ENCODE measurements at places on chromosomes 12 and 14.

DNA sequence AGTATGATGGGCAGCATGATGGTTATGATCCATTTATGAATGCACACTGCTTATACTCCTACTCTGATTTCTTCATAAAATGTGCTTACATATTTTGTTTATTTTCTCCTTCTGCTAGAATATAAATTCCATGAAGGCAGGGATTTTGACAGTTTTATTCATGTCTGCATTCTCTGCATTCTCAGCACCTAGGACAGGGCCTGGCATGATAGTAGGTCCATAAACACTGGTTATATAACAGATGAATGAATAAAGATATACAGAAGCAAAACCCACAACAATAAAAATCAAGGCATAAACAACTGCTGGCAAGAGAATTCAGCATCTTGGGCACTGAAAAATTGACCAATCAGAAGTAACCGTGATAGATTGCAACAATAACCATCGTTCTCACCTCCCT is 115.4 kb downstream of the WIF1 start:
- DNase-seq: no peak

GRCh38 chr12:26580619-26581018 is 252.4 kb downstream of the ITPR2 start:
- no peak for DNase-seq

DNA sequence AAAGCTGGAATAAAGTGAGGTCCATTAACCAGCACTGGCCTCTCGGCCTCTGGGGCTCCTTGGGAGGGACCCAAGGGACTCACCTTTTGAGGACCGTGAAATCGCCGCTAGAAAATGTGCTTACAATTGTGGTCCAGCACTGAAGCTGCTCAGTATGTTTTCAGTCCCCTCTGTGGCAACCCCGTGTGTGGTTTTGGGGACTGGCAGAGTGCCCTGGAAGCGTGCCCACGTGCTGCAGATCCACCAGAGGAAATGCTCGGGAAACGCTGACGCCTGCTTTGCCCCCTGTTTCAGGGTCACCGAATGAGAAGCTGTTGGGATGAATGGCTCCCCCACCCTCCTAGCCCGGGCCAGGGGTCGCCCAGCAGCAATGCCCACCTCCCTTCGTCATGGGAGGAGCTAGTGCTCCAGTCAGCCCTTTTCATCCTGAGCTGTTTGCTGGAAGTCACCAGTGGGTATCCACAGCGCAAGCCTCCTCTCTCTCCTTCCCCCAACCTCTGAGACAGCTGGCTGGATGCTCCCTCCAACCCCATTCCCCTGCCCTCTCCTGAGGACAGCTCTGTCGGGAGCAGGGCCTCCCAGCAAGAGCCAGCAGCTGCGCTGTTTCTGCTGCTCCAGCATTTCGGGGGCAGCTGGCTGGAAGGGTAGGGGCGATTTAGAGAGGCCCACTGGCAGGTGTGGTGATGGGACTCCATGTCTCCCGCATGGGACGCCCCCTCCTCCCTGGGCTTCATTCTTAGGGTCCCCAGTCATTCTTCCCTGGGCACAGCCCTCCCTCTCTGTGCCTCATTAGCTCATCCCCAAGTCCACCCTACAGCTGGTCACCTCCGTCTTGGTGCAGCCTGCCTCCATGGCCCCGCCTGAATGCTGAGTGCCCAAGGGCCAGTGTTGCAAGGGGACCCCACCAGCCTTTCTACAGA is 33.2 kb upstream of the PPP1R13B start:
- DNase-seq: peak; percentile 23

DNA sequence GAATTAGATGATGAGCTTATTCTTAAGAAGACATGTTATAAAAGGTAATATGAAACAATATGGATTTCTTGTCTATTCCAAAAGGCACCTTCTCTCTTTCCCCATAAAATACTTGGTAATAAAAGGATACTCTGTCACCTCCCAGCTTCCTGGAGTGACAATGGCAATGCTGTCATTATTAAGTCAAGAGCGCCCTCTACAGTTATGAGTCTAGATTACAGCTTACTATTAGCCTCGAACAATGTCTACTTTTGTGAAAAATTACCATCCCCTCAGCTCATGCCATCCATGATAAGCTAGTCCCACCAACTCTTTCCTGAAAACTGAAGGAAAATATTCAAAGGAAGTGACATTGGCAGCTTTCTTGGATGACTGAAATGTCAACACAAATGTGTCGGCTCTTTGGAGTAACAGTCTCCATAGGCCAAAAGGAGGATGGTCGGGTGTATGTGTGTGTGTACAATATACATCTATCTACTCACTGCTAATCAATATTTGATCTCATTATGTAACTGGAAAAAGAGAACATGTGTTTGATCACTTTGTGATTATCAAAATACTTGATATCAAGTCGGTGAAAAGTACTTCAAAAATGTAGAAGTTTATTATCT is 48.7 kb upstream of the CDKN3 start:
- no peak for DNase-seq

GRCh38 chr14:62162998-62163589 is 400.9 kb downstream of the SNAPC1 start:
- DNase-seq: no peak

Measured in stimulated activated CD8-positive, alpha-beta memory T cell treated with anti-CD3 and anti-CD28 coated beads, Interleukin-12 subunit alpha, Interleukin-12 subunit beta, amount 100 ng/mL, for 1 hour (primary cell).